ENCODE measurements at places on chromosomes 5 and 9.

DNA sequence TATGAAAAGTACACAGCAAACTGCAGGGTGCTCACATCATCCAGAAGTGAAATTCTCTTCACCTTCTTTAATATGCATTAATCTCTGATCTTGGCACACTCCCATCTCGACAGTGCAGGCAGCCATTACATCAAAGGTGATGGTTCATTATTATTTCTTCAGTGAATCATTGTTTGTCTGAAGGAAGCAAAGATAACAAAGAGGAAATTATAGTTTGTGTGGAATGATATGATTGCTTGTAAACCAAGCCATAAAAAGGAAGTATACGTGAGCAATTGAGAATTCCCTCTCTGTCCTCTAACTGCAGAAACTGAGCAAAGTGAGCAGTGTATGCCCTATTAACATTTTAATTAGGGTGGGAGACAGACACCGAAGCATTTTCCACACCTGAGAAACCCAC lies 171.6 kb upstream of the PPP1R2B start:
- DNase-seq: no peak

GRCh38 chr5:144361406-144361805 lies 190.7 kb downstream of the KCTD16 start:
- DNase-seq: no peak

DNA sequence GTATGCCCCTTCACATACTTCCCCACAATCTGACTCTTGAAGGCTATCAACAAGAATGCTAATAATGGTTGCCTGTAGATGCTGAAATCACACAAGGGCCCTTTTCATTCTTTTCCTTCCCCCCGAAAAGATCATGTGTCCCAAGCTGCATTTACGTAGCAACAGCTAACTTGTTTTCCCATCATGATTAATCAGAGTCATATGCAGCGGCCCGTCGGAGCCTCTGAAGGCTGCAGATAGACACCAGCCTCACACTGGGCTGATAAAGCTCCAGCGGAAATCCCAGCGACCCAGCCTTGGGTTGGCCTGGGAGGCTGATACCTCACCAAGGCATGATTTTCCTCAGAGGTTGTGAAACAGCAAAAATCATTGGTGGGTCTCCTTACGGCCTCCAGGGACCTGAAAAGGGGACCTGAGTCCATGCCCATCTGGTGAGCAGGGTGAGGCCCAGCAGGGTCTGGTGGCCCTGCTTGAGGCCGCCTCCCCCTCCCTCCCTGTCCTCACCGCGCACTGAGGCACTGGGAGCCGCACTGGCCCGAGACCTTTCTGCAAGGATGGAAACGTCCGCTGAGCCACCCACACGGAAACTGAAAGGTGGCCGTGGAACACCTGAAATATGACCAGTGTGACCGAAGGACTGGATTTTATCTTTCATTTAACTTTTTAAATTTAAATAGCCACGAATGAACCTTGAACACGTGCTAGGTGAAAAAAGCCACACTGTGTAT lies 114.2 kb upstream of the PHYKPL start:
- DNase-seq: no peak

GRCh38 chr5:155631116-155631515 lies 617.6 kb downstream of the KIF4B start:
- no peak for DNase-seq

DNA sequence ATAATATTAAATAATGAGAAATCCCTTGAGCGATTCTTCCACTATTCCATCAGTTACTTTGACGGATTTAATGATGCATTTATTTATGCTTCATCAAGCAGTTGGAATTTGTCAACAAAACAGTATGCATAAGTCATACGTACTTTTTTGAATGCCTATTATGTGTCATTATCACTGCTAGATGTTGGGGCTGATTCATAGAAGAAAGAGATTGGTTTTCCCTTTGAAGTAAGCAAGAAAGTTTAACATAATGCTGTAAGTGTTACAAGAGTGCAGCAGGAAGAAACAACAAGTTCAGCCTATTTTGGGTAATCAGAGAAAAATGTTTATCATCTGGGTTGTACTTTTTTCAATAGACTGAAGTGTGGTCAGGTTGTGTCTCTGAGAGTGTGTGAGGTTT lies 121.2 kb upstream of the RANBP3L start:
- no peak for DNase-seq
